Naive B cell (primary cell): ENCODE measurements at places on chromosomes 5 and 9. TPM values are rescaled to one million over a fixed set of nuclear protein-coding genes. Genes with fewer than 3 reads are reported as not detected.
A peak's percentile ranks its signal among the peaks of the same experiment; 100 is the strongest.

Gene SPATA31C1
- not detected for polyA plus RNA-seq

DNA sequence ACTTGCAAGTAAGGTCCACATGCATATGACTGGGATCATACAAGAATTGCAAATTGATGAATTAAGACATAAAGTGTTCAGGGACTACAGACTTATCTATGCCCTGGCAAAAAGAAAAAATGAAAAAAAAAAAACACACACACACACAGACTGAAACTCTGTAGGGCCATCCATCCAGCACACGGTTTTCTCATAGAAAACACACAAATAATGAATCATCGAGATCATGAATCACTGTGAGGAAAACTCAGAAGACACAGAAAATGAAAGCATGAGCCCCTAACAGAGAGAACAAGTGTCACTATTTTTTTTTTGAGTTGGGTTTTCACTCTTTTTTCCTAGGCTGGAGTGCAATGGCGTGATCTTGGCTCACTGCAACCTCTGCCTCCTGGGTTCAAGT lies 185.2 kb downstream of the IRX2 start:
- H3K27me3 ChIP-seq, result no peaks in the 10 kb centered on the region
- no peak overlapping the region for H3K4me3 ChIP-seq
- no peaks in the 10 kb centered on the region for H3K4me1 ChIP-seq
- H3K36me3 ChIP-seq, result no peaks in the 10 kb centered on the region
- DNase-seq, result no peak
- no peak overlapping the region for H3K27ac ChIP-seq

GRCh38 chr9:94818178-94818541 lies 91.7 kb downstream of the AOPEP start:
- no peak for DNase-seq
- H3K36me3 ChIP-seq, result peaks cover 2% of the 10 kb centered on the region
- no peak overlapping the region for H3K27ac ChIP-seq
- H3K4me1 ChIP-seq, result peaks cover 7% of the 10 kb centered on the region

DNA sequence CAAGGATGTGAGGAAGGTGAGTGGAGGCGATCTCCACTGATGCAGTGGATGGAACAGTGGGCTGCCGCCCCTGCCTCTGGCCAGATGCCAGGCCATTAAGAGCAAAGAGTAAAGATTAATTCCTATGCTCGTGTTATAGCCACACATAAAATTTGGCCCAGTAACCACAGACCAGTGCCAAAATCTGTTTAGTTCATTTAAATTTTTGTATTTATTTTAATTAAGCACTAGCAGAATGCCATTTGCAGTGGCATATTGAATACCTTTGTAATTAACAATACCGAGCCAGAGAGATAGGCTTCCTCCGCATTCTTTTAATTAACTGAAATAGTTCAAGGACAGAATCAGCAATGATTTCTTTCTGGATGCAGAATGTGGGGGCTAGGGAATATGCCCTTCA lies 179.8 kb downstream of the MED10 start:
- H3K4me1 ChIP-seq, result peaks cover 8% of the 10 kb centered on the region
- H3K27me3 ChIP-seq, result peaks cover 4% of the 10 kb centered on the region
- H3K4me3 ChIP-seq, result no peak overlapping the region
- no peaks in the 10 kb centered on the region for H3K36me3 ChIP-seq
- no peak for DNase-seq
- peak overlapping the region; percentile 44 for H3K27ac ChIP-seq

Gene KCTD16
- not detected for polyA plus RNA-seq

- H3K4me1 ChIP-seq, result no peaks in the 10 kb centered on the region
- peaks cover 39% of the 10 kb centered on the region for H3K27me3 ChIP-seq
- H3K36me3 ChIP-seq, result no peaks in the 10 kb centered on the region
- H3K27ac ChIP-seq, result no peak overlapping the region
- no peak overlapping the region for H3K4me3 ChIP-seq
- no peak for DNase-seq
These were observed 31.8 kb downstream of the SPATA31C2 start for GRCh38 chr9:88106492-88106891.

DNA sequence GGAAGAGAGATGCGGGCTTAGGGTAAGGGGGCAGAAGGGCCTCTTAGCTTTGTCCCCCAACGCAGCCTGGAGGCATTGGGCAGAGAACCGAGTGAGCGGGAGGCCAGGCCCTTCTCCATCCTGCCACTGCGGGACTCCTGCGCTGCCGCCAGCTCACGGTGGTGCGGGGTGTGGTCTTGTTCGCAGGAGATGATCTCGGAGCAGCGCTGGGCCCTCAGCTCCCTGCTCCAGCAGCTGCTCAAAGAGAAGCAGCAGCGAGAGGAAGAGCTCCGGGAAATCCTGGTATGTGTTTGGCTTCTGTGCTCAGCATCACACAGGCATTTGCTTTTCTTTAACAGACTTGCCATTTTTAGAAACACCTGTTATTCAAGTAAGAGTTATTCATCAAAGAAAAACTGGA lies 41.3 kb downstream of the LRSAM1 start:
- no peak for DNase-seq
- no peak overlapping the region for H3K27ac ChIP-seq
- no peak overlapping the region for H3K4me3 ChIP-seq
- H3K27me3 ChIP-seq, result no peaks in the 10 kb centered on the region
- peaks cover 5% of the 10 kb centered on the region for H3K36me3 ChIP-seq

DNA sequence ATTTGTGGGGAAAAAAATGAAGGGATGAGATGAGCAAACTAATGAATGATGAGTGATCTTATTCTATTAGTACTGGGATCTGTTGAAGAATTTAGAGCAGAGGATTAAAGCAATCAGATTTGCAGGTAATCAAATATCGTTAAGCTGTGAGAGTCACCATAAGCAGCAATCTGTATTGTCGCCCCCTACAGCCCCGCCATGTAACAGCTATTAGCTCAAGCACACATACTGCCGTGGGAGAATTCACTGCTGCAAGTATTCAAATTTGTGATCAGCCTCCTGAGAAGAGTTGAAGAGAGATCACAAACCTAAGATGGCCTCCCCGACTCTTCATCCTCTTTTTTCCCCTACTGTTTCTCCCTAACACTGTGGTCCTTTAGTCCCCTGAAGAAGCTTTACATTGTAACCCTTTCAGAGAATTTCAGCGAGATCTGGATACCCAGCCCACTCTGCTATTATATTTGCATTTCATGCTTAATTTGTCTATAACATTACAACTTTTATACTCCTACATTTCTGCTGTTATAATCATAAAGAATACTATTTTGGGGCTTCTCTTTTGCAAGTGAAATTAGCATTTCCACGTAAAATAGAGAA lies 28.5 kb upstream of the PHF24 start:
- no peak overlapping the region for H3K4me3 ChIP-seq
- no peak for DNase-seq
- H3K27ac ChIP-seq, result no peak overlapping the region
- no peaks in the 10 kb centered on the region for H3K4me1 ChIP-seq
- H3K36me3 ChIP-seq, result peaks cover 9% of the 10 kb centered on the region

Gene TAF11L10
- not detected for polyA plus RNA-seq

- H3K4me3 ChIP-seq, result no peak overlapping the region
- H3K27me3 ChIP-seq, result no peaks in the 10 kb centered on the region
- no peak for DNase-seq
- no peak overlapping the region for H3K27ac ChIP-seq
- H3K4me1 ChIP-seq, result no peaks in the 10 kb centered on the region
These were observed 189.0 kb downstream of the HCN1 start for GRCh38 chr5:45507178-45507577.

Gene MPDZ
- not detected for polyA plus RNA-seq

Gene C9orf152
- not detected for polyA plus RNA-seq

DNA sequence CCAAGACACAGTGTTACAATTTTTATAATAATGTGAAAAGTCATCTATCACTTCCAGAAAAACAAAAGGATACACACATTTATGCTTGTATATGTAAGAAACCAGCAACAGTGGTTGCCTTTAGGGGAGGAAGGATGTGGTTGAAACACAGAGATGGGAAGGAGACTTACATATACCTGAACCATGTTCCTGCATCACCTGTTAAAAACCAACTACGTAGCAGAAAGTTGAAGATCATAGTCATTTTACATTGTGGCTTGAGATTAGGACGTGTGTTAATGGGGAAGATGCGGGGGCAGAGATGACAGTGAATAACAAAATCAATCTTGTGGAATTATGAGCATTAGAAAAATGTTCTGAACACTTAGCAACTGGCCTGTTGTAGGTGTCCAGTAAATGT lies 307.3 kb downstream of the MLLT3 start:
- no peak overlapping the region for H3K4me3 ChIP-seq
- DNase-seq, result no peak
- peaks cover 9% of the 10 kb centered on the region for H3K27me3 ChIP-seq

Gene PDZD2
- polyA plus RNA-seq, result 0.05 TPM

- DNase-seq, result no peak
- peaks cover 90% of the 10 kb centered on the region for H3K4me1 ChIP-seq
- H3K27me3 ChIP-seq, result no peaks in the 10 kb centered on the region
- H3K36me3 ChIP-seq, result no peaks in the 10 kb centered on the region
- peak overlapping the region; percentile 75 for H3K4me3 ChIP-seq
These were observed 57.4 kb downstream of the SEMA4D start for GRCh38 chr9:89440548-89440947.
